ENCODE measurements at places on chromosomes 6 and 20.

DNA sequence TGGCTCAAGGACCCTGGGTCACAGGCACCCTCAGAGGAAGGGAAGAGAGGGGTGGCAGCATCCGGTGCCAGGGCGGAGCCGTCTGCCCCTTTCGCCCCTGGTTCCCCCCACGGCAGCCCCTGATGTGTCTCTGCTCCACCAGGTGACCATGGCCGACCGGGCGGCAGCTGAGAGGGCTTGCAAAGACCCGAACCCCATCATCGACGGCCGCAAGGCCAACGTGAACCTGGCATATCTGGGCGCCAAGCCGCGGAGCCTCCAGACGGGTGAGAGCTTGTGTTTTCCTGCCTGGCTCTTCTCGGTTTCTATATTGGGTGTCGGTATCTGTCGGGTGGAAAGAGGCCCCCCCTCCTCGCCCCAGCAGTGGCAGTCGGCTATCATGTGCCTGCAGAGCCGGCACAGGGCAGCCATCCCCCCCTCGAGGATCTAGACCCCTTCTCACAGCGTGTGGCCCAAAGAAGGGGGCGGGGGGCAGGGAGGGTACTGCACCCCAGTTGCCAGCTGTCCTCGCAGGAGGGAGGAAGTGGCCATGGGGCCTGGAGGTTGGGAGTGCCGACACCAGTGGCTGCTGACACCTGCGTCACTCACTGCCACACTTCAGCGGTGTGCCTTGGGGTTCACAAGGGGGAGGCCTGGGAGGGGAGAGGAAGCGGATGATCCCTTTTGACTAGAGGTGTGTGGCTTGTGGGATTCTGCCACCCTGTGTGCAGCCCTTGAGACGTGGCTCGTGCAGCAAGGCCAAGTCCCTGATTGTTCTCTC lies 1.5 kb downstream of the RBM38 start:
- no peak for DNase-seq

DNA sequence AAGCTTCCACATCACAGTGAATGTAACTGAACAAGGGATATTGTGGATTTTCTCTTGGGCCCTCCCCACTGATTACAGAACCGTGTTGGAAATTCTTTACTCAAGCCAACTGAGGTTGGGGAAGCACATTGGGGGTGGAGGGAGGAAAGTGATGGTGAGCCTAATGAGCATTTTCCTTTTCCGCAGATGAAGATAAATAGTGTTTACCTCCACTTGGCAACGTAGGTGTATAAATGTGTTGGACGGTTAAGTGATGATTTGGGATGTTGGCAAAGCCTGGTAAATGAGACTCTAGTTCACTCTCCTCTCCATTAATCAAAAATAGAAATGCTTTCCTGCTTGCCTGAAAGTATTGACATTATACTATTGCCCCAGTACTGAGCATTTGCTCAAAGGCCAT lies 27.1 kb upstream of the NRN1 start:
- DNase-seq, result no peak

DNA sequence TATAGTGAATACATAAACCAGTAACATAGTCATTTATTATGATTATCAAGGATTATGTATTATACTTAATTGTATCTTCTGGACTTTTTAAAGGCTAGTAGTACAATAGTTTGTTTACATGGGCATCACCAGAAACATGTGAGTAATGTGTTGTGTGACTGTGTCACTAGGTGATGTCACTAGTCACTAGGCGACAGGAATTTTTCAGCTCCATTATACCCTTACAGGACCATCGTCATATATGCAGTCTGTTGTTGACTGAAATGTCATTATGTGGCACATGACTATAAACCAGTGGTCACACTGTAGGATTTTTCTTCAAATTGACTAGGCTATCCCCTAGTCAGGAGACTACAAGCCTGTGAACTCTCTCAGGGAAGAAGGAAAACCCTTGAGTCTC lies 86.5 kb upstream of the CENPW start:
- DNase-seq, result no peak

GRCh38 chr6:33985947-33986346 lies 159.9 kb downstream of the GRM4 start:
- no peak for DNase-seq
